Activated T-helper 1 cell treated with anti-CD3 and anti-CD28 coated beads, Interleukin-12 subunit alpha, Interleukin-12 subunit beta, Interleukin-2, Interleukin-4 antibody, amounts not matched to agents 30 ng/mL and 10 ng/mL and 1 ng/mL, durations not matched to agents 14 hours and 24 hours and 36 hours (primary cell): ENCODE measurements at places on chromosomes 5 and 9. TPM values are rescaled to one million over a fixed set of nuclear protein-coding genes. Genes with fewer than 3 reads are reported as not detected.

The WDR31 gene
- 1.9 and 2.2 TPM in 2 replicates for total RNA-seq

The ALDH1A1 gene
- not detected in 2 replicates for total RNA-seq

DNA sequence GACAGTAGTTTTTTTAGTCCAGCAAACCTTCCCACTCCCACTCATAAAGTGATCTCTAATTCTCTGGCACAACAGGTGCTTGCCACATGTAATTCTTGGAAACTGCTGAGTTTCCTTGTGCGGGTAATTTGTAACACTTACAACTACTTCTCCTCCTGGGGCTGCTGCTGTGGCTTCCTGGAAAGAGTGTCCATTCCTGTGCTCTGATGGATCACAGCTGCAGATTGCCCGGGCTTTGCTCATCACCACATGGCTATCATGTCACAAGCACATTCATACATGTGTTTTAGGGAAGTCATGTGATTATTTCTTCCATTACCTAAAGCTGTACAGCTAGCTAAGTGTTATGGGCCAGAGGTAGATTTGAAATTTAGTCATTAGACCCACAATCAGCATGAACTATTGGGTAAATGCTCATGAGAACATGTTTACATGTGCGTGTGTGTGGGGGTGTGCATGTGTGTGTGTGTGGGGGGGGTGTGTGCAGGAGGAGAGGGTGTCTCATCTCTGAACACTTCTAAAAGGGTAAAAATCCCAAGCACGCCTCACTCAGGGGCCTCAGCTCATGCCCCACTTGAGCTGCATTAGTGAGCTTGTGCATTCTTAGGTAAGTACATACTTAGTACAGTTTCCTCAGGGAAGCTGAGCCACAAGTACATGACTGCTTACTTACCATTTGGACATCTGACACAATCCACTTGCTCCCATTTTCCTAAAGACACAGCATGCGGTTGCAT, 118.1 kb upstream of the CCDC112 start:
- no peaks in the 10 kb centered on the region for H3K4me1 ChIP-seq
- H3K36me3 ChIP-seq = no peaks in the 10 kb centered on the region
- no peak for DNase-seq
- H3K27me3 ChIP-seq = peaks cover 10% of the 10 kb centered on the region
- H3K4me3 ChIP-seq = no peak overlapping the region

The SLCO6A1 gene
- not detected in 2 replicates for total RNA-seq

DNA sequence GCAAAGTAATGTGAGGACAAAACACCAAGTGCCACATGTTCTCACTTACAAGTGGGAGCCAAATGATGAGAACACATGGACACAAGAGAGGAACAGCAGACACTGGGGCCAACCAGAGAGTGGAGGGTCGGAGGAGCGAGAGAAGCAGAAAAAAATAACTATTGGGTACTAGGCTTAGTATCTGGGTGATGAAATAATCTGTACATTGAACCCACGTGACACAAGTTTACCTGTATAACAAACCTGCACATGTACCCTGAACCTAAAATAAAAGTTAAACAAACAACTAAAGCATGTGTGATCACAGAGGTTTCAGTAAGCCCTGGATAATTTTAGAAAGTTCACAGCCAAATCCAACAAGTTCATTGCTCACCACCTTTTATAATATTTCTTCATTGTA, 160.1 kb downstream of the TENT4A start:
- no peak for DNase-seq
- no peak overlapping the region for H3K27ac ChIP-seq
- H3K27me3 ChIP-seq = no peaks in the 10 kb centered on the region
- no peak overlapping the region for H3K4me3 ChIP-seq
- no peaks in the 10 kb centered on the region for H3K36me3 ChIP-seq
- no peaks in the 10 kb centered on the region for H3K4me1 ChIP-seq

DNA sequence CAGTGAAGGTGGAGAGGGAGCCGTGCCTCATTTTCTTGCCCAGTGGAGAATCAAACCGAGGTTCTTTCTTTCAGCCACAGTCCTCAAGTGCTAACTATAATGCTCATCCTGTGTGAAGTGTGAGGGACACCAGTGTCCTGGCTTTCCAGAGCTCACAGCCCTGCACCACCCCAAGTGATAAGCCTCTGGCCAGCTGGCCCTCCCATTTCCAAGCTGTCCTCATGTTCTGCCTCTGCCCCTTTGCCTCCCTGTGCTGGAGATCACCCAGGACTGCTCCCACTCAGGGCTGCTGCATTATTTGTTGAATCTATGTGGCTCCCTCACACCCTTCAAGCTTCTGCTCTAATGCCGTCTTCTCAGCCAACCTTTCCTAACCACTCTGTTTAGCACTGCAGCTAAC, 224.5 kb upstream of the TUT7 start:
- H3K4me1 ChIP-seq = no peaks in the 10 kb centered on the region
- H3K27me3 ChIP-seq = peaks cover 2% of the 10 kb centered on the region
- no peak overlapping the region for H3K4me3 ChIP-seq
- no peak overlapping the region for H3K27ac ChIP-seq
- no peak for DNase-seq

- DNase-seq = no peak
- no peak overlapping the region for H3K4me3 ChIP-seq
- H3K36me3 ChIP-seq = no peaks in the 10 kb centered on the region
These were observed 232.1 kb downstream of the CDH12 start for GRCh38 chr5:22621084-22621483.

GRCh38 chr5:81516091-81516490, 122.2 kb upstream of the ACOT12 start:
- no peak overlapping the region for H3K27ac ChIP-seq
- no peak for DNase-seq
- H3K4me1 ChIP-seq = no peaks in the 10 kb centered on the region
- peaks cover 2% of the 10 kb centered on the region for H3K27me3 ChIP-seq

The ATG10 gene
- 6.1 and 7.1 TPM in 2 replicates for total RNA-seq

- H3K4me3 ChIP-seq = no peak overlapping the region
- no peaks in the 10 kb centered on the region for H3K27me3 ChIP-seq
- peaks cover 12% of the 10 kb centered on the region for H3K36me3 ChIP-seq
- DNase-seq = no peak
- peaks cover 13% of the 10 kb centered on the region for H3K4me1 ChIP-seq
These were observed 103.6 kb downstream of the GTF3C4 start for GRCh38 chr9:132773764-132774339.

The NDUFA8 gene
- 49.6 and 51.6 TPM in 2 replicates for total RNA-seq

GRCh38 chr9:101705135-101705661, 33.2 kb downstream of the GRIN3A start:
- peak overlapping the region; percentile 21 for H3K4me3 ChIP-seq
- H3K27ac ChIP-seq = no peak overlapping the region
- no peak for DNase-seq
- no peaks in the 10 kb centered on the region for H3K36me3 ChIP-seq

The ZNF618 gene
- total RNA-seq = 0.07 and 0.16 TPM in 2 replicates

The SV2C gene
- total RNA-seq = 0.05 TPM in 1 of 2 replicates, not detected in the other

The GPSM1 gene
- total RNA-seq = 18.3 and 19.1 TPM in 2 replicates

DNA sequence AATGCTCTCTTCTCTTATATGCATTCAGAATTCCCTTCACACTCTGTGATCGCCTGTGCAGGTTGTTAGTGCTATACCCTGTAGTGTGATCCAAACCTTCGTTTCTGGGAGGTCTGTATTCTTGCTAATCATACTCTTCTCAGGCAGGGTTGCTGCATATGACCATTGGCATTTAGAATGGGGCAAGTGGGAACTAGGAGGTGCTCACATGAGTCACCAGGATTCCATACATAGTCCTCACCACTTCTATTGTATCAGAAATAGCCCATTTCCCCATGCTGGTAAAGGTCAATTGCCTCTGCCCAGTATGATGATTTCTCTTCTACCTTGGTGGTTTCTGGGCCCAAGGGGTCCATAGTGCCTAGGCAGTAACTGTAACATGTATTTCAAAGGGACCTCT, 443.5 kb upstream of the CDH6 start:
- H3K36me3 ChIP-seq = no peaks in the 10 kb centered on the region
- no peaks in the 10 kb centered on the region for H3K27me3 ChIP-seq
- DNase-seq = no peak
- H3K27ac ChIP-seq = no peak overlapping the region
